ENCODE measurements at places on chromosomes 5 and 9.
A peak's percentile ranks its signal among the peaks of the same experiment; 100 is the strongest.

DNA sequence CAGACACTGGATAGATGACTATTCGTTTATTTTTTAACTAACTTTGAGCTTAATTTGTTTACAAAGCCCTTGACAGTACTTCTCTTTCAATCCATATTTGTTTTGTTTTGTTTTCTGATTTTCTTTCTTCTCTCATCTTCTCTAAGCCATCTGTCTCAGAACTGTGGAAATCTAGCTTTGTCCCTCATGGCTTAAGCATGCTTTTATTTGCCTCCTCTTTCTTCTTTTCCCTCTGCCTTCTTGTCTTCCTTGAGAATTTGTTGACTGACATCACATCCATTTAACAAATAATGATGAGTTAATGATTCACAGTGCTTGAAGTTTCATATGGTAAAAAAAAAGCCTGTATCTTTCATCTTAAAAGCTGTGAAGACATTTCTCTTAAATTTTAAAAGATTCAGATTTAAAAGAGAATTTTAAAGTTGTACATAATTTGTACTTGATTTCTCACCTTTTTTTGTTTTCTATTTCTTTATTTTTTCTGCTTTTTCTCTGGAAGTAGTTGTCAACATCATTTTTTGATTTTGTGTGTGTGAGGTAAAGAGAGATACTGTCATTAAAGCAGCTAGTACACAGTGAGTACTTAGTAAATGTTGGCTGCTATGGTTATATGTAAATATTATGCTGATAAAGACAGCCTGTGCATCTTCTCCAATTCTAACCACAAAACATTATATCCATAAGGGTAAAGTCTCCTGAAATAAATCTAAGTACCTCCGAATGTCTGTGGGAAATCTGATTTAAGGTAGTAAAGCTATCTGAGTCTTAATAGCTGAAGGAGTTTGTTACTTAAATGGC is 13.9 kb upstream of the SGCD start:
- DNase-seq = no peak

- DNase-seq = no peak
Measured at GRCh38 chr5:139410993-139411828, 7.3 kb upstream of the SPATA24 start.

DNA sequence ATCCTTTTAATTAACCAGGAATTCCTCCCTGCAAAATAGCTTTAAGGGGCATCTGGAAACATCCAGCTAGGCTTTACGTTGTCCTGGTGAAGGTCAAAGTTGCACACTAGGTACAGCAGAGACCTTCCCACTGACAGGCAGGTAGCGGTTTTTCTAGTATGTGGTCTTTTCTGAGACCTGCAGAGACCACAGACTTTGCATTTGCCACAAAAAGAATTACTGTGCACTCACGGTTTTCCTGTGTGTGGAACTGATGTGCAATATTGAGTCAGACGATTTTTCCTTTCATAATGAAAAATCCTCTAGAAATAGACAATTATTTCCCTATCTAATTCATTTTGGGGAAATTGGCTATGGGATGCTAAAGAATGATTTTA is 417.0 kb upstream of the ADAMTSL1 start:
- DNase-seq = no peak

- DNase-seq = no peak
Measured at GRCh38 chr9:3740690-3741419, 215.1 kb upstream of the RFX3 start.

DNA sequence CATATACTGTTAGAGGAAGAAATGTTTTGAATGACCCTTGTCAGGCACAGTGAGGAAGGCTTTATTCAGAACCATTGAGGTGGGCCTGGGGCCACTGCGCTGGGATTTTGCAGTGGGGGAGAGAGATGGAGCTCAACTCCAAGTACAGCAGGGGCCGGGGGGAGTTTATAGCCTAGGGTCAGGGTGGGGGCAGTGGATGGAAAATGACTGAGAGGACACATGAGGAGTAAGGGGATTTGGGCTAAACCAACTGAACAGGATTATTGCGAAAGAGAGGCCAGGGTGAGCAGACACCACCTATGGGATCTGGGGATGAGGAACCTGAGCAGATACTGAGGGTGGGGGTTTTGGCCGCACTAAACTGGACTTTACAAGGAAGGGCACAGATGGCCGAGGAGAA is 6.3 kb downstream of the CEP72 start:
- DNase-seq = no peak

DNA sequence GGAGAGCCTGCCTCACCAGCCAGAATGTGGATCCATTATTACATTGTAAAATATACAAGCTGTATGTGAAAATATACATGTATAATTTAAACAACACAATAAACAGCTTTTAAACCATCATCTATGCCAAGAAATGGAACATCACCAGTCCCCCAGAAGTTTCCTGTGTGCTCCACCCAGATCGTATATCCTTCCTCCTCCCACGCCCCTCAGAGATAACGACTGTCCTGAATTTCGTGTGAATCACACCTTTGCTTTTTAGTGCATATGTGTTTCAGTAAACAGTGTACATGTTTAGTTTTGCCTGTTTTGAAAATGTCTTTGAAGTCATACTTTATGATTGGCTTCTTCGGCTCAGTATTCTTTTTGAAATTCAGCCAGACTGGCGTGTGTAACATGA is 134.6 kb upstream of the MYO10 start:
- DNase-seq = no peak

GRCh38 chr9:27471789-27472188 is 52.3 kb upstream of the IFNK start:
- DNase-seq = no peak

DNA sequence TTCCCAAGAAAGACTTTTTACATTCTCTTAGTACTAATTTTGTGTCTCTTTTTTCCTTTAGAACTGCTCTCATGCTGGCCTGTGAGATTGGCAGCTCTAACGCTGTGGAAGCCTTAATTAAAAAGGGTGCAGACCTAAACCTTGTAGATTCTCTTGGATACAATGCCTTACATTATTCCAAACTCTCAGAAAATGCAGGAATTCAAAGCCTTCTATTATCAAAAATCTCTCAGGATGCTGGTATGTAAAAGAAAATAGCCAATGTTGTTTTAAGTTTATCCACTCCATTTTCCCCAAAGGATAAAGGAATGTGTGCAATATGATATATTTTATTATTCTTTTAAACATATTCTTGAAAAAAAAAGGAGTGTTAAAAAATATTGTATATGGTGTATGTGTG is 27.3 kb upstream of the TTC23L start:
- no peak for DNase-seq

DNA sequence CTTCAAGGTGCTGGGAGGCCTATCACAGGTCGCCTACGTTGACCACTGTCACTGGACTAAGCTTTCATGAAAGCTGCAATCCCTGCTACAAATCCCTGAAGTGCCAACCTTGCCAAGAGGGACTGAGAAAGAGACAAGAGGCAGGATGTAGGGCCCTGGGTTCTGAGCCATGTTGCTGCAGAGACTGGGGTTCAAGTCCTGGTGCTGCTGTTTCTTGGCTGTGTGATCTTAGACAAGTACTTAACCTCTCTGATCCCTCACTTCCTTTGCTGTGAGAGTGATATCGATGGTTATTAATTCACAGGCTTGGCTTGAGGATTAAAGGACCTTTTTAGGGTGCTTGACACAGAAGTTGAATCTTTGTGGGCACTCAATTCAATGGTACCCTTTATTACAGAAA is 15.5 kb downstream of the CSF1R start:
- no peak for DNase-seq

GRCh38 chr5:7395432-7395946 is 449 bp upstream of the ADCY2 start:
- no peak for DNase-seq

- DNase-seq = peak; percentile 82
Measured at GRCh38 chr9:131530546-131530919, 530 bp downstream of the UCK1 start.

DNA sequence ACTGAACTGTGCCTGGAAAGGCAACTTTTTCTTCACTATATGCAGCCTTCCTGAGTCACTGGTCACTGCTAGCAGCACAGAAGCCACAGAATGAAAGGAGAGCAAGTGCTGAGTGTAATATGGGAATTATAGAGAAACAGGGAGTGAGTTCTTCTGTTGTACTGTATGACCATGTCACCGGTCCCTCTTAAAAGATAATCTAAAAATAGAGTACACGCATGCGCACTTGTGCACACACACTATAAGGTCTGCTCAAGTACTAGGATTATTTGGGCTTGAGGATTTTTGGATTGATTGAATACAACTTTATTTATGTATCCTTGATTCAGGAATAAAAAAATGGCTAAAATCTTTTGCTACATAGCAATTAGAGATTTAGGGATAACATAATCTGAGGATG is 571.9 kb downstream of the PDE4D start:
- DNase-seq = no peak

Measured in iPS-NIHi11 (cell line).